ENCODE measurements at places on chromosomes 3 and 15. TPM values are rescaled to one million over a fixed set of nuclear protein-coding genes. Genes with fewer than 3 reads are reported as not detected.

DNA sequence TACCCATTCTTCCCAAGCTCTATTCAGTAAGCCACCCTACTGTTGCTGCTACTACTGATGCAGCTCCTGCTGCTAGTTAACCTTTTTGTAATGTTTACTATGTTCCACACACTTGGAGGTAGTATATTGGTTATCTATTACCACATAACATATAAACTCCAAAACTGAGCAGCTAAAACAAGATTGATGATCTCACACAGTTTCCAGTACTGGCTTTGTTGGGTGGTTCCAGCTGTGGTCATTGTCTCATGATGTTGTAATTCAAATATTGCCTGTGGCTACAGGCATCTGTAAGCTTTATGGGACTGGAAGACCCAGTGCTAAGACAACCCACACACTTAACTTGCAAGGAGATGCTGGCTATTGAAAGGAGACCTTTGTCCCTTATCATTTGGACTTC lies 556.2 kb upstream of the SUCLG2 start:
- no peak for DNase-seq
- H3K4me3 ChIP-seq, result no peak overlapping the region
- no peaks in the 10 kb centered on the region for H3K4me1 ChIP-seq
- no peak overlapping the region for H3K27ac ChIP-seq

DNA sequence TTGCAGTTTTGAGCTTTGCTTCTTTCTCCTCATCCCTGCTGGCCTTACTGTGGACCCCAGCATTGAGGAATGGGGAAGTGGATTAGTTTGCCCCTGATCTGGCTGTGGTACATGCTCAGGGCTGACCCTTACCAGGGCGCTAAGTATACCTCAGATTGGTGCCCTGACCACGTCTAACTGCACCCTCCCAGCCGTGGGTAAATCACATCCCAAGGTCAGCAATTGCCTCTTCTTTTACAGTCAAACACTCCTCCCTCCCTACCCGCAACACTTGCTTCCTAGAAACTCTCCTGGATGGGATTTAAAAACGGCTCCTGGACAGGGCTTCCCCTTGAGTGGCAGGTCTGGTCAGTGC lies 437.9 kb downstream of the NR2F2 start:
- no peak for DNase-seq
- no peak overlapping the region for H3K27ac ChIP-seq
- no peaks in the 10 kb centered on the region for H3K4me1 ChIP-seq
- H3K4me3 ChIP-seq, result no peak overlapping the region
- H3K27me3 ChIP-seq, result no peaks in the 10 kb centered on the region

GRCh38 chr3:16668776-16669545 lies 63.7 kb upstream of the DAZL start:
- no peaks in the 10 kb centered on the region for H3K4me1 ChIP-seq
- H3K27me3 ChIP-seq, result peaks cover 2% of the 10 kb centered on the region
- H3K4me3 ChIP-seq, result no peak overlapping the region
- DNase-seq, result no peak
- no peaks in the 10 kb centered on the region for H3K36me3 ChIP-seq
- no peak overlapping the region for H3K27ac ChIP-seq

DNA sequence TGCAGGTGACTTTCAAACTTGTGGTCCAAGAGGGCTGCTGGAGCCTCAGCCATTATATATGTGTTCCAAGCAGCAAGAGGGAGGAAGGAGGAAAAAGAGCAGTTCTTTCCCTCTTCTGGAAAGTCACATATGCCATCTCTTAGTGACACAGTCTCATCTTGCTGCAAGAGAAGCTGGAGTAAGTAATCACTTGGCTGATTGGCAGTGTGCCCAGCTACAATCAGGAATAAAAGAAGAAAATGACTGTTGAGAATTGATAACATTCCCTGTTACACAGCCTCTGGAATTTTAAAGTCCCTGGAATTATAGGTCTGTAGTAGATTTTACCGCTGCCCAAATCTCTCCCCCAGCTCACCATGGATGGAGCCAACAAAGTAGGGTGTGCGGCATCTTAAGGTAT lies 31.4 kb upstream of the LYZL4 start:
- H3K27me3 ChIP-seq, result peaks cover 2% of the 10 kb centered on the region
- DNase-seq, result no peak
- no peak overlapping the region for H3K4me3 ChIP-seq
- no peaks in the 10 kb centered on the region for H3K4me1 ChIP-seq

The GOLGA8G gene
- total RNA-seq, result not detected

The THSD4 gene
- not detected for total RNA-seq

The DZIP1L gene
- 0.16 TPM for total RNA-seq

Measured in activated T-helper 1 cell treated with anti-CD3 and anti-CD28 coated beads, Interleukin-12 subunit alpha, Interleukin-12 subunit beta, Interleukin-2, Interleukin-4 antibody, amounts not matched to agents 30 ng/mL and 10 ng/mL and 1 ng/mL, durations not matched to agents 14 hours and 24 hours and 36 hours (primary cell).